Cortex of kidney (tissue), 1 donor: ENCODE measurements at places on chromosomes 7 and 10.

GRCh38 chr7:4838626-4839334 lies 23.1 kb downstream of the PAPOLB start:
- no peak for DNase-seq

DNA sequence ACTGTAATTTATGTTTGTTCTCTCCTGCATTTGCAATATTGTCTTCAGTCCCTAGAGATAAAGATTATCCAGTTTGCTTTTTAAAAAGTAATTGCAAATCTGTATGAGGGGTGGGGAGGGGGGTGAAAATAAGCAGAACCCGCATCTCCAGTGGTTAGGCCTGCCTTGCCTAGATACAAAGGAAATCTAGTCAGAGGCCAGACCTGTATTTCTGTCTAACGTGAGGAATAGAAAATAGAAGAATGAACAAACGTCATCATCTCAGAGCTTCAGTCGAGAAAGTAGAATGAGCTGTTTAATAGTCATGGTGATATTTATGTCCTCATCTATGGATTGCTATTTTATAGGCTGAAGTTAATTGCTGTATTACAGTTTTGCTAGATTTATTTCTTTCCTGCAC lies 284.2 kb downstream of the BICC1 start:
- DNase-seq = no peak

DNA sequence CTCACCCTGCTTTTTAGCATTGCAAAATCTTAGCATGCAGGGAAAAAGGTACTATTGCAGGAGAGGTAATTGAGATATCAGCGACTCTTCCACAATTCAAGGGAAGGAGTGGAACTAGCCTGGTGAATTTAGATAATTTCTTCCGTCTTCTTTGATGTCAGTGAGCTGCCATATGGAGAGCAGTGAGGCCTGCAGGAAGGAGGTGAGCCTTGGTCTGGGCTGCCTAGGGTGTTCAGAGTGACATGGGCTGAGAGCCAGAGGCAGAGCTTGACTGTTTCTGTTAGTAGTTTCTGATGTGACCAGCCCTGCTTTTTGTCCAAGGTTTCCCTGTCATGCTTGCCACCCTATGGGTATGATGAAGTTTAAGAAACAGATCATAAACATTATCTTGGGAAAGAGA lies 28.6 kb downstream of the KAT6B start:
- DNase-seq = no peak

GRCh38 chr7:66837007-66837406 lies 84.0 kb upstream of the TMEM248 start:
- DNase-seq = no peak

GRCh38 chr10:26335574-26336093 lies 102.5 kb upstream of the APBB1IP start:
- no peak for DNase-seq

GRCh38 chr7:55545496-55545895 lies 26.8 kb downstream of the VOPP1 start:
- DNase-seq = no peak

- no peak for DNase-seq
Observed at GRCh38 chr7:114554781-114555537, 140.3 kb downstream of the FOXP2 start.

DNA sequence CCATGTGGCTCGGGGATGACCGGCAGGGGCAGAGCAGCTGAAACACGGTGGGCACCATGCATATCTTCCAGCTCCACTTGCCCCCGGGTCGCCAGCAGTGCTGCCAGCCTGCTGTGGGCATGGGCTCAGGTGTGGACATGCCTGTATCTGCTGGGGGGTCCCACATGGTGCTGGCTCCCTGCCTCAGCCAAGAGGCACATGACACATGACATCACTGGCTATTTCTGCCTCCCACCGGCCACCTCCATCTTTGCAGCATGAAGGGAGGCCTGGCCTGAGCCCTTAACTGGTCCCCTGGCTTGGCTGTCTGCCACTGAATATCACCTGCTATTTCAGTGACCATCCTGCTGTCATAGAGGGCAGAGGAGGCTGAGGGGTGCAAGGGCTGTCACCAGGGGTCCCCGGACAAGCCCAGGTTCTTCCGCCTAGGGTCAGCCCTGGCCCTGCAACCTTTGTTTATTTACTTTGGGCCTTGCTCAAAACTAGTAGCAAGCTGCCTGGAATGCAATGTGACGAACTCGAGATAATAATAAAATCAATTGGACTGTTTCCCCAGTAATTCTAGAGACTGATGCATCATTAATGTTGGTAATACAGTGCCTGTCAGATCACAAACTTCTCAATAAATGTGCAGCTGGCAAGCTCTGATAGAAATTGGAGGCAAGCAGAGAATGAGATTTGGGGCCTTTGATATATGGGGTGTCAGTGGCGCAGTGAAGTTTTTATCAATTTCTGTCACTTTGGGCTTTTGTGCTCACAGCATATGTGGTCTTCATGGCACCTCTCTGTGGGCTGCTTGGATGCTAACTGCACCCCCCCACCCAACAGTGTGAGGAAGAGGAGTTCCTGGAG lies 28.5 kb downstream of the ZMIZ1 start:
- DNase-seq = no peak

- no peak for DNase-seq
Observed at GRCh38 chr7:318476-318875, 28.5 kb downstream of the FOXL3 start.

GRCh38 chr10:77494327-77494726 lies 143.3 kb downstream of the KCNMA1 start:
- no peak for DNase-seq

DNA sequence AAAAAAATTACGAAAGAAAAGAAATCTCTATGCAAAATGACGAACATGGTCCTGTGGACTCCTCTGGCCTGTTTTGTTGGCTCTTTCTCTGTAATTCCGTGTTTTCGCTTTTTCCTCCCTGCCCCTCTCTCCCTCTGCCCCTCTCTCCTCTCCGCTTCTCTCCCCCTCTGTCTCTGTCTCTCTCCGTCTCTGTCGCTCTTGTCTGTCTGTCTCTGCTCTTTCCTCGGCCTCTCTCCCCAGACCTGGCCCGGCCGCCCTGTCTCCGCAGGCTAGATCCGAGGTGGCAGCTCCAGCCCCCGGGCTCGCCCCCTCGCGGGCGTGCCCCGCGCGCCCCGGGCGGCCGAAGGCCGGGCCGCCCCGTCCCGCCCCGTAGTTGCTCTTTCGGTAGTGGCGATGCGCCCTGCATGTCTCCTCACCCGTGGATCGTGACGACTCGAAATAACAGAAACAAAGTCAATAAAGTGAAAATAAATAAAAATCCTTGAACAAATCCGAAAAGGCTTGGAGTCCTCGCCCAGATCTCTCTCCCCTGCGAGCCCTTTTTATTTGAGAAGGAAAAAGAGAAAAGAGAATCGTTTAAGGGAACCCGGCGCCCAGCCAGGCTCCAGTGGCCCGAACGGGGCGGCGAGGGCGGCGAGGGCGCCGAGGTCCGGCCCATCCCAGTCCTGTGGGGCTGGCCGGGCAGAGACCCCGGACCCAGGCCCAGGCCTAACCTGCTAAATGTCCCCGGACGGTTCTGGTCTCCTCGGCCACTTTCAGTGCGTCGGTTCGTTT lies 83.5 kb upstream of the SLF2 start:
- DNase-seq = no peak

- no peak for DNase-seq
Observed at GRCh38 chr7:28408105-28408959, 4.0 kb upstream of the CREB5 start.
